ENCODE measurements at places on chromosomes 4 and X.

- DNase-seq, result no peak
These were observed 407.1 kb upstream of the FRG1 start for GRCh38 chr4:189533603-189534002.

DNA sequence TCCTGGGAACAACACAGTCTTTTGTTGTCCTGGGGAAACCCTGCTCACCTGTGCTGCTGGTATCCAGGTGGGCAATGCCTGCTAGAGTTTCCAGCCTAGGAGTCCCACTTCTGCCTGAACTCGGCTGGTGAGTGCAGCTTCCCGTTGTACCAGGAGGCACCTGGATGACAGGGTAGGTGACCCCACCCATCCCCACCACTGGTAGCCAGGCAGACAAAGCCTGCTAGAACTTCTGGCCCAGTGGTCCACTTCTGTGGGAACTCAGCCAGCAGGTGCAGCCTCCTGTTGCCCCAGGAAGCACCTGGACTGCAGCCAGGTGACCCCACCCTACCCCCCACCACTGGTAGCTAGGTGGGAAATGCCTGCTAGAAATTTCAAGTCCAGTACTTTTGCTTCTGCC is 9.7 kb upstream of the TCEAL2 start:
- no peak for DNase-seq

DNA sequence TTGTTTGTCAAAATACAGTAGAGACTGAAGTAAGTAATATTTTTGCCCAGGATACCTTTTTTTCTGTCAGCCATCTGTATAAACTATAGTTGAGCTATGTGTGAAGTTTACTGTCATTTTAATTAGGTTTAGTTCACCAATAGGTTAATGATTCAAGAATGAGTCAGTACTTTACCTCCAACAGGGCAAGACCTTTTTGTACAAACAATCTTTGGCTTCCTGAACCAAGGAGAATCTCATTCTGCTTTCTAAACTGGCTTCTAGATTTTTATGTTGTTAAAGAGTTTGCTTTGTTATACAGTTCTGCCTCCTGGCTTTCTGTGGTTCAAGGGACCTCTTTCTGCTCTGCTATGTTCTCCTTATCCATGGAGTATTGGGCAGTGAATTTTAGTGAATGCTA is 412.0 kb upstream of the NR3C2 start:
- DNase-seq, result no peak

GRCh38 chr4:122632396-122633143 is 11.7 kb upstream of the IL21 start:
- no peak for DNase-seq

DNA sequence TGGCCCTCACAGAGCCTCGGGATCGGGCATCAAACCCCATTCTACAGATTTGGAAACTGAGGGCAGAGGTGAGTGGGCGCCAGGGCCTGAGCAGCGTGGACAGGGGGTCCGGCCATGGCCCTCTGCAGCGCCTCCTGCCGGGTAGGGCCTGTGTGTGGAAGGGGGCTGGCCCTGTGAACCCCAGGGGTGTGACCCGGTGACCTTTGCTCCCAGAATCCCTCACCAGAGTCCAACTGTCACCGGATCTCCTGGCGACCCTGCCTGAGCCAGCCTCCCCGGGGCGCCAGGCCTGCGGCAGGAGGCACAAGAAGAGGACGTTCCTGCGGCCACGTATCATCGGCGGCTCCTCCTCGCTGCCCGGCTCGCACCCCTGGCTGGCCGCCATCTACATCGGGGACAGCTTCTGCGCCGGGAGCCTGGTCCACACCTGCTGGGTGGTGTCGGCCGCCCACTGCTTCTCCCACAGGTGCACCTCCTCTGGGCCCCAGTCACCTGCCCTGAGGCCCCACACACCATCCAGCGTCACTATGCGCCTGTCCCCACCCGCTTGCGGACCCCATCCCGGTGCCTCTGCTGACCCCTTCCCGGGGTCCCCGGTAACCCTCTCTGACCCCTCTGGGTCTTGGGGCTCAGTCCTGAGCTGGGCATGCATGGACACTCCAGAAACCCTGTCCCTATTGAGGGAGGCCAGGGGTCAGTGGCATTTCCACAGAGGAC is 4.2 kb downstream of the HGFAC start:
- no peak for DNase-seq

DNA sequence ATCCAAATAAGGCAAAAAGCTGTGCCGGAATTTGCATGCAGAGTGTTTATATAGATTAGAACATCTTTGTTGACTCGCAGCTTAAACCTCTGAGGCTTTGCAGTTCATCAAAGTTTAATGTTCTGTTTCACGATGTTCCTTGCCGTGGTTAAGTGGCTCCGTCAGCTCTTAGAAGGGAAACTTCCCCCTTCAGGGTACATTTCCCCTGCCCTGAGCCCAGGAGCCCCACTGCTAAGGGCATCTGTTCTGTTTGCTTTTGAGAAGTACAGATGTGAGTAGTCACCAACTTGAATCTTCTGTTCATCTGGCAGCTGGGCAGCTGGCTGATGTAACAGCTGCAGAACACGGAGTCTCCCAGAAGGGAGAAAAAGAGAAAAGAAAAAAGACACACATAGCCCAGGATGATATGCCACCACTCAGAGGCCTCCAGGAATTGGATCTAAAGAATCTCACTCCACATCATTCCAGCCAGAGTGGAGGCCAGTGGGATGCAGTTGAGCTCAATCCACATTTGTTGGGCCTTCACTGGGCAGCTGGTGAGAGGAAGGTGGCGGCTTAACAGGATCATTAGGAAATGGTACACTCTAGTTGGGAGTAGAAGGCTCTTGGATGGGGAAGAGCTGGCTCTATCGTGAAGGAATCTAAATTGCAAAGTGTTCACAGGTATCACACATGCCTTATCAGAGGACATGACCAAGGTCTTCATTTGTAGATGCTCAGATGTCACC is 178.7 kb upstream of the RBPJ start:
- DNase-seq, result no peak

- no peak for DNase-seq
These were observed 98.0 kb downstream of the SH3KBP1 start for GRCh38 chrX:19789376-19789775.

- peak; percentile 49 for DNase-seq
These were observed 250.6 kb downstream of the SNCA start for GRCh38 chr4:89586318-89586717.

GRCh38 chr4:189313861-189314513 is 626.7 kb upstream of the FRG1 start:
- no peak for DNase-seq

GRCh38 chr4:70892086-70892769 is 9.9 kb upstream of the MOB1B start:
- peak; percentile 100 for DNase-seq

- no peak for DNase-seq
These were observed 123.2 kb downstream of the PABPC4L start for GRCh38 chr4:134078230-134078914.

DNA sequence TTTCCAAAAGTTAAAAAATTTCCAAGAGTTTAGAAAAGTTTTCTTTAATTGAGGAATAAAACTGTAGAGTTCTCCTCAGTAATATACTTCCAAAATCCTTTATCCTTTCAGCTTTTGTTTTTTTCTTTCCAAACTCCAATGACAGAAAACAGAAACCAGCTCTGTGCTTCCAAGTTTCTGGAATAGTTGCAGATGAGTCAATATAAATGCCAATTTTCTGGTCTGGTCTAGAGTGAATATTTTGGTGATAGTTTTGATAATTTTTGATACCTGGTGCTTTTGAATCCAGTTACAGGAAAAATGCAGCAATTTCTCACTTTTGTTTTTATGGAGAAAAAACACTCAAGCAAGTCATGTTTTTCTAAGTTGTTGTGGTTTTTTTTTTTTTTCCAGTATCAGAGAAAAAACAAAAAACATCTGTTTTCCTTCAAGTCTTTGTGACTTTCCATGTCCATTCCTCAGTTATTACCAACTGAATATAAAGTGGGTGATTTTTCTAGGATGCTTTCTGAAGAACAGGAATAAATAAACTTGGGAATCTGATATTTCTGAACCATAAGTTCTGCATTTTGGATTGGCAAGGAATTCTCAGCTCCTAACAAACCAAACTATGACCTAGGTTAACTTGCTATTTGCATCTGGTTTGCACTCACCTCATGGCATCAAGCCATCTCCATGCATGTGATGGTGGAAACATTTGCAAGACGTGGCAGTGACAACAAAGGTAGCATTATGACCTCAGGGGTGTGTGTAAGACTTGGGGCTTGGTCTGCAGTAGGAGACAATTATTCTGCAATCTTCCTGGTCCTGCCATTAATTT is 139.1 kb downstream of the VEGFC start:
- DNase-seq, result no peak

DNA sequence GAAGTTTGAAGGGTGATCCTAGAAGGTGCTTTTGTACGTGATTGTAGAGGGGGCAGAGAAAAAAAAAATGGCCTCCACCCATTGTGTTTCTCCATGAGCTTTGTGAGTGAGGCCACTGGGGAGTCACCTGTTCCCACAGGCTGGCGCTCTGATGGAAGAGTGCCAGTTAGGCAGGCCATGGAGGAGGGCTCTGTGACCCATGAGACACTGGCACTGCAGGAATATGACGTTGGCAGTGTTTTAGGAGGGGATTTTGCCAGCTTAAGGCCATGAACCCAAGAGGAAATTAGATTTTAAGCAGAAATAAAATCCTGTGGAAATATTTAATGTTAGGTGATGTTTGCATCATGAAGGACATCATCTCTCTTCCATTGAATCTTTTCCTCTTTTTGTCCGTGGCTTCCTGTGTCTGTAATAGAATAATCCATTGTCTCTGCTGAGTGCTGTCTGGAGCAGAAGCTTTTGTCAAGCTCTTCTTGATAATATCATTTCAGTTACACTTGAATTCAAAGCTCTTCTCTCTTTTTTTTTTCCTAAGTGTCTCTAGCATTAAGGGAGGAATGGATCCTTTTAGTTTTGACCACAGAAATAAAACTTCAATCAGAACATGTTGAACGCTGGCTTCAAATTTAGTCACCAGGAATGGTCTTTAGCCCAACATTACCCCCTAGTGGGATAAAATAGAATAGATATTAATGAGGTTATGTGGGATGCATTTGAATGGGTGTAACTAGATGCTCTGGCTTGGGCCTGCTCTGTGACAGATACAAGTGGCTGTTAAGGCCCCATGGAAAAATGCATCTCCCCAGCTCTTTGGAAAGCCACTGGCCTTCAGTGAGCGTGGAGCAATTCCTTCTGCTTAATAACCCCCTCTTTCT is 41.0 kb upstream of the UCP1 start:
- DNase-seq, result peak; percentile 62

DNA sequence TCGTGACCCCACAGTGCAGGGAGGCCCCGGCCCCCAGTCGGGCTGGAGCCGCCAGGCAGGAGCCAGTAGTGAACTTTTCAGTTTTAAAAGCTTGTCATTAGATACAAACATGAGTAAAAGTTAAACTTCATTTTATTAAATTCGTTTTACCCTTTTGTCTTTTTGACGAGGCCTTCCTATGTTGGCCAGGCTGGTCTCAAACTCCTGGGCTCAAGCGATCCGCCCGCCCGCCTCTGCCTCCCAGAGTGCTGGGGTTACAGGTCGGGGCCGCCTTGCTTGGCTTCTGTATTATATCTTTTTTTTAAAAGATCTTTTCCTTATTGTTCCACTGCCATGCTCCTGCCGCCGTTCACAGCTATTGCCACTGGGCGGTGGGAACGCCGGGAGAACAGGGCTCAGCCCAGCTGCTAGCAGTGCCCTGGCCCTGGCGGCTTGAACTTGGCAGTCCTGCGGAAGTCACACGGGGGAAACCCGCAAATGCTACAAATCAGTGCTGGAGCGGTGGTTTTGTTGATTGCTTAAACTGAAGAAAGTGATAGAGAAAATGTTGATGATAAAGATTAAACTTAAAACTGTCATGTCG is 968 bp upstream of the NELFA start:
- DNase-seq, result peak; percentile 80

GRCh38 chr4:124025428-124025827 is 628.8 kb downstream of the SPRY1 start:
- no peak for DNase-seq

DNA sequence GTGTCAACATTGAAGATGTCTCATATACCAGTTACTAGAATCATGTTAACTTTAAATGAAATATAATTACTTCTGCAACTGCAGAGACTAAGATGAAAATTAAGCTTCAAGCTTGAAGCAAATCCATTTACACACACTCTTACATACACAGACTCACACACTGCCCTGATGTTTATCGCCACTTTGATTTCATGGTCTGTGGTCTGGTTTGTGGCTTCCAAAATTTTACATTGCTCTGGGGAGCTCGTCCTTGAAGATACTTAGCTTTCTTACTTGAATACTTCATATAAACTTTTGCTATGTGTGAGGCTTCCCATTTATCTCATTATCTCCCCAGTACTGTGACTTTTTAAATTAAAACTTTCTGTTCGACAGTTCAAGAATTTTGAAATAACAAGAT is 35.8 kb downstream of the ARHGEF38 start:
- DNase-seq, result no peak

- DNase-seq, result no peak
These were observed 69.8 kb downstream of the PSAPL1 start for GRCh38 chr4:7364979-7365378.

- DNase-seq, result no peak
These were observed 114.3 kb upstream of the TEX13C start for GRCh38 chrX:125205133-125205917.

DNA sequence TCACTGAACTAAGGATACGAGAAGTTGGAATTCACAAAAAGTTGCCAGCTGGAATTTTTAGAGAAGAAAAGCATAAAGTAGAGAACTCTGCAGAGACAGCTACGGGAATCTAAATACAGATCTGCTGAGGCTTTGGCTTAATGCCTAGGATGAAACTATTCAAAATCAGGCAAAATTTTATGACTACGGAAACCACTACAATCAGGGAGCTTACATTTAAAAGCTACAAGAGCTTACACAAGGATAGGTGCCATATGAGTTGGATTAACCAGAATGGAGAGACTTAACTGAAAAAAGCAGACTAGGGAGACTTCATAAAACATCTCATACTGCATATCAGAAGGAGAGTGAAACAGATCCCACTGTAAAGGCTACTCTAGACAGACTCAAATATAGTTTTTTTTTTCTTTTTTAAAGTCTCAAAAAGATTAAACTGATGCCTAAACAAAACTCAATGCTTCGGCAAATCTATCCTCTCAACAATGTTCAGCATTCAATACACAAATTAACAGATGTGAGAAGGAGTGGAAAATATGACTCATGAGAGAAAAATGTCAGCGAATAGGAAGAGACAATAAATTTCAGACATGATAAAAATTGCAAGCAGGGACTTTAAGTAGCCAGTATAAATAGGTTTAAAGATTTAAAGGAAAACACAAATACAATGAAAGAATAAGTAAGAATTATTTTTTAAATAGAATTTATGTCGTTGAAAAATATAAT is 586.1 kb downstream of the FSTL5 start:
- peak; percentile 74 for DNase-seq

GRCh38 chr4:147916351-147916750 is 184.5 kb downstream of the ARHGAP10 start:
- no peak for DNase-seq

DNA sequence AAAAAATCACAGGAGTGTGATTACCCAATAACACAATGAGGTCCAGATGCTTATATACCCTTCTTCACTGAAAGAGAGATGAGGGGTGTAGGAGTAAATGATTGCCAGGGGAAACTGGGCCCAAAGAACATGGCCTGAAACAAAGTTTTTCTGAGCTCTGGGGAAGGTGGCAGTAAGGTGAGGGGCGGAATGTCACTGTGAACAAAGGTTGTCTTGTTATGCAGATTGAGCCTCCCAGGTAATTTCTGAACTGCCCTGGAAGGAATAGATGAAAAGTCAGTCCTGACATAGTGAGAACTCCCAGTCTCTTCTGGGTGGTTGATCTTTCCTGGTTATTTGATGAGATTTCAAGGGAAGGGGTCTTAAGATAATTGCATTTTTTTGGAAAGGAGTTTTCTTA is 2.5 kb upstream of the TMEM47 start:
- no peak for DNase-seq

- no peak for DNase-seq
These were observed 7.8 kb upstream of the ZBTB33 start for GRCh38 chrX:120242813-120243212.

Data from foreskin melanocyte (primary cell).